Activated CD8-positive, alpha-beta T cell treated with anti-CD3 and anti-CD28 coated beads, Interleukin-2, amount 10 ng/mL, durations not matched to agents 7 days and 5 days (primary cell): ENCODE measurements at places on chromosomes 3 and 15. TPM values are rescaled to one million over a fixed set of nuclear protein-coding genes. Genes with fewer than 3 reads are reported as not detected.
A peak's percentile ranks its signal among the peaks of the same experiment; 100 is the strongest.

The LNP1 gene
- total RNA-seq: 1.4 TPM

GRCh38 chr15:82177291-82178010 is 85.1 kb downstream of the EFL1 start:
- H3K27me3 ChIP-seq: no peaks in the 10 kb centered on the region
- no peaks in the 10 kb centered on the region for H3K36me3 ChIP-seq
- no peak for DNase-seq
- H3K27ac ChIP-seq: no peak overlapping the region
- H3K4me3 ChIP-seq: no peak overlapping the region

DNA sequence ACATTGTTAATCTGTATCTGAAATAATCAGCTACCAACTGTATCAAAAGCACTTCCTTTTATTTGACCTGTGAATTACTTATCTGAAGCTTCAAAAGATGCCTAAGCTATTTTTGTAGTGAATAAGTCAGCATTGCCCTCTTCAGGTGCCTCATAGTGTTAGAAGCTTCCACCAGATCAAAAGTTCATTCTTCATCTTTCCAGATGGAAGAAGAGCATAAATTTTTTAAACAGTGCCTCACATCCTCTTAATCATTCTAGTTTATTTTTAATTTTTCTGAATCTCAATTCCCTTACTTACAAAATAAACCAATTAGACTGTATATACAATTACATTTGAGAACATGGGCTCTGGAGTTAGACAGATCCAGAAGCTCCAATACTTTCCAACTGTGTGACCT is 65.0 kb downstream of the MYO5A start:
- no peak overlapping the region for H3K4me3 ChIP-seq
- H3K36me3 ChIP-seq: peaks cover 18% of the 10 kb centered on the region
- H3K27me3 ChIP-seq: no peaks in the 10 kb centered on the region
- peaks cover 44% of the 10 kb centered on the region for H3K4me1 ChIP-seq
- no peak for DNase-seq

GRCh38 chr15:97959724-97960363 is 659 bp upstream of the ARRDC4 start:
- peak overlapping the region; percentile 68 for H3K27ac ChIP-seq
- H3K36me3 ChIP-seq: no peaks in the 10 kb centered on the region

DNA sequence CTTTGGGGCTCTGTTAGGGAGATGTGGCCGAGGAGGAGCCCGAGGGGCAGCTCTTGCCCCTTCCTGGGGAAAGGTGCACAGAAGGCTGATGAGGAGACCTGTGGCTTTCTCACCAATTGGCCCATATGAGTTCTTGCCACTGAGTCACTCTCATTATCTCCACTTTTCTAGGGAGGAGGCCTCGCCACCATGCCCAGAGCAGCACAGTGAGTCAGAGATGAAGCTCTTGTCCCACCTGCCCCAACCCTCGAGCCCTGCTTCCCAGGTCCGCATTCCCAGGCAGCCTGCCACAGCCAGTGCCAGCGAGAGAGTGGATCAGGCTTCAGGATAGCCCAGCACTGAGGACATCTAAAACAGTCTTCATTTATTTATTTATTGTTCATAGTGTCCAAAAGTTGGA is 53.5 kb downstream of the AMOTL2 start:
- no peaks in the 10 kb centered on the region for H3K36me3 ChIP-seq
- no peaks in the 10 kb centered on the region for H3K4me1 ChIP-seq
- DNase-seq: no peak
- no peak overlapping the region for H3K4me3 ChIP-seq

DNA sequence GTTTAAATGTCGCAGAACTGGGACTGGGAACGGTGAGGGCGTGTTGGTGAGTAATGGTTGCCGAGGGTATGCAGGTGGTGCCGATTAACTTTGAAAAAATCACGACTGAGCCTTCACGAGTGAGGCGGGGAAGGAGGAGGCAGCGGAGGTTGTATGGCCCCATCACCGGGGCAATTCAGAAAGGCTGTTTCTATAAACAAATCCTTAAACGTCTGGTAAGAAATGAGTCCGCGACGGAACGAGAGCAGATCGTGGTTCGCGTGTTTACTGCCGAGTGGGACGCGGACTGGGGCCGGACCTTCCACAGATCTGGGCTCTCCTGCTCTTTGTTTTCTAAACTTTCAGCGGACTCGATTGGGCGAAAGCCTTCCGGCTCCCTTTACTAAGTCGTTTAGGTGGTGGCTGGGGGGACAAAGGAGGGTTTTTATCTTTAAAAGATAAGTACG is 2.7 kb downstream of the IGF1R start:
- peak; percentile 30 for DNase-seq
- H3K4me3 ChIP-seq: peak overlapping the region; percentile 75
- H3K27me3 ChIP-seq: peaks cover 32% of the 10 kb centered on the region

The ARID3B gene
- total RNA-seq: 40.1 TPM

The APBA2 gene
- 29.5 TPM for total RNA-seq

- peaks cover 20% of the 10 kb centered on the region for H3K4me1 ChIP-seq
- no peak overlapping the region for H3K4me3 ChIP-seq
- no peak for DNase-seq
- H3K27me3 ChIP-seq: peaks cover 4% of the 10 kb centered on the region
- H3K36me3 ChIP-seq: no peaks in the 10 kb centered on the region
- H3K27ac ChIP-seq: no peak overlapping the region
Observed at GRCh38 chr15:69854521-69855181, 243.1 kb downstream of the TLE3 start.

GRCh38 chr15:41915255-41915994 is 21.6 kb upstream of the SPTBN5 start:
- DNase-seq: no peak
- peaks cover 21% of the 10 kb centered on the region for H3K4me1 ChIP-seq
- H3K27ac ChIP-seq: no peak overlapping the region
- H3K27me3 ChIP-seq: no peaks in the 10 kb centered on the region
- peaks cover 2% of the 10 kb centered on the region for H3K36me3 ChIP-seq

GRCh38 chr3:177811112-177811511 is 613.8 kb upstream of the TBL1XR1 start:
- H3K36me3 ChIP-seq: no peaks in the 10 kb centered on the region
- H3K27me3 ChIP-seq: no peaks in the 10 kb centered on the region
- no peak overlapping the region for H3K27ac ChIP-seq
- H3K4me1 ChIP-seq: peaks cover 7% of the 10 kb centered on the region

The MAGEL2 gene
- not detected for total RNA-seq

- peaks cover 49% of the 10 kb centered on the region for H3K27me3 ChIP-seq
- peak overlapping the region; percentile 87 for H3K4me3 ChIP-seq
- DNase-seq: no peak
- H3K4me1 ChIP-seq: peaks cover 20% of the 10 kb centered on the region
Observed at GRCh38 chr3:134795746-134796280, 753 bp downstream of the EPHB1 start.

- H3K27me3 ChIP-seq: no peaks in the 10 kb centered on the region
- no peak for DNase-seq
- no peak overlapping the region for H3K4me3 ChIP-seq
Observed at GRCh38 chr3:85081191-85081906, 122.6 kb downstream of the CADM2 start.

GRCh38 chr3:48299746-48300712 is 33.4 kb downstream of the SPINK8 start:
- H3K27me3 ChIP-seq: peaks cover 5% of the 10 kb centered on the region
- H3K27ac ChIP-seq: peak overlapping the region; percentile 97
- peak overlapping the region; percentile 93 for H3K4me3 ChIP-seq
- peaks cover 43% of the 10 kb centered on the region for H3K36me3 ChIP-seq
- peaks cover 40% of the 10 kb centered on the region for H3K4me1 ChIP-seq
- DNase-seq: peak; percentile 64

GRCh38 chr15:62849316-62850106 is 193.0 kb upstream of the TPM1 start:
- H3K4me3 ChIP-seq: no peak overlapping the region
- H3K27me3 ChIP-seq: peaks cover 7% of the 10 kb centered on the region
- H3K4me1 ChIP-seq: no peaks in the 10 kb centered on the region
- no peaks in the 10 kb centered on the region for H3K36me3 ChIP-seq

The CCDC39 gene
- not detected for total RNA-seq
